ENCODE measurements at places on chromosomes 1 and 21. TPM values are rescaled to one million over a fixed set of nuclear protein-coding genes. Genes with fewer than 3 reads are reported as not detected.

Gene MTMR11
- polyA plus RNA-seq = 26.5 TPM

GRCh38 chr1:216653001-216653400 lies 70.2 kb downstream of the ESRRG start:
- no peak for DNase-seq

GRCh38 chr1:44650159-44650831 lies 24.0 kb downstream of the TMEM53 start:
- DNase-seq = no peak

Gene TMIGD3
- polyA plus RNA-seq = 1.8 TPM

GRCh38 chr21:37711286-37711829 lies 204.9 kb downstream of the KCNJ6 start:
- no peak for DNase-seq

DNA sequence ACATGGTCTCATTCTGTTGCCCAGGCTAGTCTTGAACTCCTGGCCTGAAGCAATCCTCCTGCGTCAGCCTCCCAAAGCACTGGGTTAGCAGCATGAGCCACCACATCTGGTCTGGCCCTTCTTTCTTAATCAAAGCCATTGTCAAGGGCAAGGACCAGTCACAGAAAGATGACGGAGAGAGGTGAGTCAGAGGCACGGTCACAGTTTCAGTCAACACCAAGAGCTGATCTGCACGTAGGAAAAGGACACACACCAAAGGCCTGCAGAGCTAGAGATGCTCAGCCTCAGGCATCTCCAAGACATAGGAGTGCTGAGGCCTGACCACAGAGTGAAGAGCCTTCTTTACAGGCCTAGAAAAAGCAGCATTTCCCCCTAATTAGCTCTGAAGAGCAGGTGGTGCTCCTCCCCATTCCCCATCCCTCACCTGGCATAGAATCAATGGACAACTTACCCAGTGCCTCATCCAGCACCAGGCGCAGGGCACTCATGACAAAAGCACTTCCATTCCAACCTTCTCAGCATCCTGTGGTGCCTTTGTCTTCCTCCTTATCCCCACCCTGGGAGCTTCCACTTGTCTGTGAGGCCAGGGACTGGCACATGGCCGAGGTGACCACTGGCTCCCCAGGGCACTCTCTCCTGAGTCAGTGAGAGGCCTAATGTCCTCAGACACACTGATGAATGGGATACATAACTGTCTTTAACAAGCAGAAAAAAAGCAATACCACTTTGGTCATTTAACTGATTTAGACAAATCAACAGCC lies 139.8 kb downstream of the AJAP1 start:
- no peak for DNase-seq

DNA sequence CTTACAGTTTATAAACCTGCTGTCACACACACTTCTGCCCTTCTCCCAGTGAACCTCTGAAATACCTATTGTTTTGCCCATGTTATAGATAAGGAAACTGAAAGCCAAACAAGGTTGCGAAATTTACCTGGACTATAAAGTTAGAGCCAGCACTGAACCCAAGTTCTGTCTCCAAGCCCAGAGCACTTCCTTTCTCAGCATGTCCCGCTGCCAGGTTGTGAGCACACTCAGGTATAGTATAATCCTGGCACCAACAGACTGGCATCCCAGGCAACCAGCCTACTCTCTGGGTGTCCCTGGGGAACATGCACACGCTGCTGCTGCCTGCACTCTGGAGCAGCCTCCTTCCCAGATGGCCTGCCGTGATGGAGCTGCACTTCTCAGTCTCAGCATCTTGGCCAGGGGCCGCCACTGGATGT lies 45.1 kb downstream of the PGBD5 start:
- no peak for DNase-seq

Gene FMO4
- polyA plus RNA-seq = 15.2 TPM

DNA sequence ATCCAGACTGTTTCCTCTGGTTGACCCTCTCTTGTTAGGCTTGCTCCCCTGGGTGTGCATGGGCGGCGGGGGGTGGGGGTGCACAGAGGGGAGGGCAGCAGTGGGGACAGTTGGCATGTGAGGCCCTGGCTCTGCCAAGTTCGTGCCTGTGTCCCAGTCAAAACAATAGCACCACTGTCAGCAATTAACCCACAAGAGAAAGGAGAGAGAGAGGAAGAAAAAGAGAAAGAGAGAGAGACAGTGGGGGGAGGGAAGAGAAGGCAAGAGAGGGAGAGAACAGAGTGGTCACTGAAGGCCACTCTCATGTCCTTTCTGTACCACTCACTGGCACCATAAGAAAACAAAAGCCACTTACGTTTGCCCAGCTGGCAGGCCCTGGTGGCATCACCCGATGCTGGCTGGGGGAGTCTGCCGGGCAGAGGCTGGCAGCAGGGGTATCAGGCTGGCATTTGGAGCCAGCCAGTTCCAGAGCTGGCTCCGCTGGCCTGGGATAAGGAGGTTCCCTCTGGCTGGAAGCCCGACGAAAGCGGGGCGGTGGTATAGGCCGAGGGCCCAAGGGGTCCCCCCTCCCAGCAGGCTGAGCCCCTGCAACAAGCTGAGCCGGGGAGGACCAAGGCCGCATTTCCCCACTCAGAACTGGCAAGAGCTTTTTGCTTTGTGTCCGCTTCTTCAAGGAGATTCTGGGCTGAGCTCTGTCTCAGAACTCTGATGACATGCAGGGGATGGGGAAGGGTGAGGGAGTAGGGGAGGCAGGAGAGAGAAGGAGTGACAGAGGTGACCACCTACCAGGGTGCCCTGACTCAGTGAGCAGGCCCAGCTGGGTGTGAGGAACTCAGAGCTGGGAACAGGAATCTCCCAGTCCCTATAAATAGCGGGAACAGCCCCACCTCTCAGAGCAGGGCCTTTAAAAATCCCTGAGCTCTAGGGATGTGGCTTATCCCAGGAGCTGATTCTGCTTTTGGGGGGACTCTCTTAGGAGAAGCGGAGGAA lies 27.9 kb downstream of the PIK3C2B start:
- DNase-seq = no peak

Gene DPYD
- polyA plus RNA-seq = 13.8 TPM

- DNase-seq = no peak
Measured at GRCh38 chr1:212288615-212289014, 3.4 kb downstream of the PPP2R5A start.

- DNase-seq = no peak
Measured at GRCh38 chr1:101967871-101968270, 28.9 kb downstream of the OLFM3 start.

DNA sequence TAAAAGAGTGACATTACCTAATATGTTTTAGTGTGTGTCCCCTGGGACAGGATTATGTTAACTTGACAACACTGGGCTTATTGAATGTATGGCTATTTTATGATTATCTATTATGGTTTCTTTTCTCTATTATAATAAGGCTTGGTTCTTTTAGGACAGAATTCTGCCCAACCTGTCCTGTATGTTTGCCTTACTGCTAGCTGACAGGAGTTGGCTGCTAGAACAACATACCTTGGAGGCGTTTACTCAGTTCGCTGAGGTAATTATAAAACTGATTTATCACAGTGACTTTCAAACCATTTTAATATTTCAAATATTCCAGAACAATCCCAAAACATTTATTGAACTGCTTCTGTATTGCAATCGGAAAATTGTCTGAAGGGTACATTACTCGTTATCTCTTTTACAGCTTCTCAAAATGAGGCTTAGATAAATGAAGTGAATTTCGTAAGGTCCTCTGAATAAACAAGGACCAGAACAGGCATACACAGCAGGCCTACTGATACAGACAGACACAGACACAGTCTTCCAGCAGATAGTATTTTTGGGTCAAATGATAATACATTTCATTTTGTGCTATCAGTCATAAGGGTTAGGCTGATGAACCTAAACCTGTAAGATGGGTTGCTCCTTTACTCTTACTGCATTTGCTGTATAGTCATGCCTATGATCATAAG lies 44.2 kb downstream of the SCYL3 start:
- DNase-seq = no peak

GRCh38 chr21:42414928-42415769 lies 11.4 kb downstream of the UBASH3A start:
- no peak for DNase-seq

- no peak for DNase-seq
Measured at GRCh38 chr1:28437264-28437923, 67.9 kb downstream of the PHACTR4 start.

- no peak for DNase-seq
Measured at GRCh38 chr21:32797679-32798078, 26.1 kb upstream of the PAXBP1 start.

DNA sequence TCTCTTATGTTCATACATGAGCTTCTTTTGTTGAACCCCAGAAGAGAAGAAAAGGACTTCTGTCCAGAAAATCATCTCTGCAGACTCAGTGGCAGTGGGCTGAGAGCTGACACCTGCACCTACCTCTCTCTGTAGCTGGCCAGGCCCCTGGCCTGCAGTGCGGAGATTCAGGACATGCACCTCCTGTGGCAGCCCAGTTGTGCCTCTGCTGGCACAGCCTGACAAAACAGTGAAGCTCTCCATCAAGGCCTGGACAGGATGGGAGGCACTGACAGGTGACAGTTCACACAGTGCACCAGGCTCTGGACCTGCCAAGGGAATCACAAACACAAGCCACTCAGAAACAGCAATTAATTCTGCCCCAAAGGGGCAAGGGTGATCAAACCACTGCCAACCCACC lies 88.8 kb downstream of the TGFBR3 start:
- DNase-seq = no peak

GRCh38 chr1:92399076-92399475 lies 87.6 kb downstream of the GFI1 start:
- DNase-seq = no peak

Gene NTNG1
- polyA plus RNA-seq = 32.5 TPM

Gene BMP8B
- 2.3 TPM for polyA plus RNA-seq

DNA sequence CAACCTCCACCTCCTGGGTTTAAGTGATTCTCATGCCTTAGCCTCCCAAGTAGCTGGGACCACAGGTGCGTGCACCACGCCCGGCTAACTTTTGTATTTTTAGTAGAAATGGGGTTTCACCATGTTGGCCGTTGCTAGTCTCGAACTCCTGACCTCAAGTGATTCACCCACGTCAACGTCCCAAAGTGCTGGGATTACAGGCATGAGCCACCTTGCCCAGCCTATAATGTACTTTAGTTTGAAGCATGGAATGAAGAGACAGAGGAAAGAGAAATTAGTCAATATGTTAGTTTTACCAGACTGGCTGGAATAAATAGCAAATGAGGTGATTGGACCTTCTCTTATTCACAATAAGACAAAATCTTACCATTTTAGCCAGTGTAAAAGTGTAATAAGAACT lies 89.0 kb downstream of the GTF2B start:
- no peak for DNase-seq

Gene CLK2
- polyA plus RNA-seq = 68.7 TPM

DNA sequence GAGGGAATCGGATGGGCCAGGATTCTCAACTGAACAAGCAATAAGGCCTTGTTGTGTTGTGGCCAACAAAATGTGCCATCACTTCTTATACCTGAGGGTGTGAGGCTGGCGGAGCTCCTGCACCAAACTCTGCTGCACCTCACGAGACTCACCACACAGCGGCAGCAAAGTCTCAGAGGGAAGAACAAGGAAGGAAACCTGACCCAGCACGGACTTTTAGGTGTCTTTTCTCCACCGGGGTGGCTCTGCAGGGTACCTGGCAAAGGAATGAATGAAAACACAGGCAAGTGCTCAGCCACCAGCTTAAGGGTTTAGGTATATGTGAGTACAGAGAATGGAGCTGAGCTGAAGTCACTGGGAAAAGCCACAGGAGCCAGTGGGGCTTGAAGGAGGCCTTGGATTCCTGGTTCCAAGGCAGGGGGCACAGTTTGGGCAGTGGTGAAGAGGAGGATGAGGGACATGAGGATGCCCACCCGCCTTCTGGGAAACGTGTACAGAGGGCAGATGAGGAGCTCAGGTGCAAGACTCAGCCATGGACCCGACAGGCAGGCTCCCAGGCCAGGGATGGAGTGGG lies 31.1 kb upstream of the HSD3B1 start:
- no peak for DNase-seq

DNA sequence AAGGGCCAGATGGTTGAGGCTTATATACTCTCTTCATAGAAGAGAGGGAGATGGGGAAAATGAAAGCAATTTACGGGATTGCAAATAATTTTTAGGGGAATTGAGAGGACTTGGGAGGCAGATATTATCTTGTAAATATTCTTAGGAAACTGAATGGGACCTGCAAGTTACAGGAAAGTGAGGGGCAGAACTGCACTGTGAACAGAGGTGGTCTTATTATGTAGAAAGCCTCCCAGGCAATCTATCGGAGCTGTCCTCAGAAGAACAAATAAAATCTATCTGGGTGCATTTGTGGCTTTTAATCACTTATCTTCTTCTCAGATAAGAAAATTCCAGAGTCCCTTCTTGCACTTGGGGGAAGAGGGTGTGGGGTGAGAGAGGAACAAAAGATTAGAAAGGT lies 223.5 kb downstream of the RHOU start:
- DNase-seq = no peak

- no peak for DNase-seq
Measured at GRCh38 chr21:46027851-46028493, 46.4 kb downstream of the COL6A1 start.

GRCh38 chr1:248589334-248589733 lies 8.2 kb downstream of the OR2T10 start:
- DNase-seq = no peak

Gene RIMS3
- polyA plus RNA-seq = 1.9 TPM

DNA sequence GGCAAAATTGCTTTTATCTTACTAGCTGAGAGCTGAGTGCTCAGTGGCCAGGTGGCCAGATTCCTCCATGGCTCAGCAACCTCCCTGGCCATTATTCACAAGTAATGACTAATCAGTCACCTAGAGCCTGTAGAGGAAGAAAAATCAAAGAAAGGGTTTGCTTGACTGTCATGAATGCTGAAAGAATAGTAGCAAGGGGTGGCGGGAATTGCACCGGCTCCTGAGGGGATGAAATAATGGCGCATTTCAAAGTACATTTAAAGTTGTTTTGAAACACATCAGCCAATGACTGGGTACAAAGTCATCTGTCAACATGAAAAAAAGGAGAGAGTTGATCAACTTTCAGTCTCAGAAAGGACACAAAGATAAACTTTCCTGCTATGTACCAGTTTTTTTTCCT lies 99.5 kb downstream of the OMA1 start:
- DNase-seq = no peak

Gene FCGR3A
- 1.9 TPM for polyA plus RNA-seq

DNA sequence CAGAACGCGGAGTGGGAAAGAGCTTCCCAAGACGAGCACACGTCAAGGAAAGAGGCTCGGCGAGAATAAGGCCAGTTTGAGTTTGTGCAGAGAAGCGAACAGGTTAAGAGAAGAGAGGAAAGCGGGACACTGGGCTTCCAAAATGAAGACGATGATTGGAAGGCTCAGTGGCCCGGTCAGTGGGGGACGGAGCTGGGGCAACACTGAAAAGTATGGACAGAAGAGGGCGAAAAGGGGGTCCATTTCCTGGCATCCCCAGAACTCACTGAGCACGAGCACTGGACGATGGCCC lies 258 bp downstream of the CCT3 start:
- DNase-seq = no peak
